ENCODE measurements at places on chromosomes 3 and 15.

DNA sequence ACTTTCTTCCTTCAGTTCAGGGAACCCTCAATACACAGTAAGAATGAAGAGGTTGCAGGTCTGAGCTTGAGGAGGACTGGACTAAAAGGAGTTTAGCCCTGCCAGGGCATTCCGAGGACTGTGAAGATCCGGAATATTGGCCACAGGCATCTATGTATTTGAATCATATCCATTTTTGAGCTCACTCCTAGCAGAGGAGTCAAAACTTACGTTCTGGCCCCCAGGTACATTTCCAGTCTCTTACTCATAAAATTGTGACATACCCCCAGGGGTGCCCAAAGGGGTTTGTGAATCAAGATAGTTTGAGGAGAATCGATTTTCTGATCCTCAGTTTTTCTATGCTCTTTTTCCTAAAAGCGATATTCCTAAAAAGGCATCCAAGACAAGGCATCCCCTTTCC is 27.6 kb upstream of the SRP14 start:
- no peak for DNase-seq

DNA sequence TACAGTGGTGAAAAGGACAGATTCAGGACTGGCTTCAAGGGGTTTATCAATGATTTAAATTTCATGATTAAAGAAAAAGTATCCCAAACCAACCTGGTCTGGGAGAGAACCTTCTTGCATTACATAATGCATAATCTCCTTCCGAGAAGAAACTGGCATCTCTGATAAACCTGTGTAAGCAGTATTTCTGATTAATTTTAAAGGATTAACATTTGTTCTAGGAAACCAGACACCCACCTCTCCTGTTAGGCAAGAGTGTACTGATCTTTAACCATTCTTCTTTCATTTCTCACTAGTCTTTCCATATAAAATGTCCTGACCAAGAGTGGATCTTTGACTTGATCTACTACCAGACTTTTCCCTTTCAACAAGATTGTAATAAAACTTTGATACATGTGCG is 22.8 kb upstream of the PPP4R2 start:
- no peak for DNase-seq

- DNase-seq: no peak
These were observed 23.3 kb upstream of the CEMIP start for GRCh38 chr15:80755885-80756284.

DNA sequence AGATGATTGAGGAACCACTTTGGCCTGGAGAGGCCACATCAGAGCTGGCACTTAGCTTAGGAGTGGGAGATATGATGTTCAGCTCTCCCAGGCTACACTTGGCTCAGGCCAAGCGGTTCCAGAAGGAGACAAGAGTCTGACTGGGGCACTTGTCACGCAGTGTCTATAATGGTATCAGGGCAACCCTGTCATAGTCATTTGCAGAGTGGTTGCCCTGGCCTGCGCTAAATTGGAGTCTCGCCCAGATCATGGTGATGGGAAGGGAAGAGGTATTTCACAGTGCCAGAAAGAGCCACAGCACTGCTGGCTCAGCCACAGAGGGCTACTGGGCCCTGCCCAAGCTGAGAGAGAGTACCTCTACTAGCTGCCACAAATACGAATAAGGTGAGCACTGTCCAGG is 186.9 kb upstream of the CRBN start:
- DNase-seq: no peak

- DNase-seq: no peak
These were observed 29.6 kb downstream of the PRKCD start for GRCh38 chr3:53190659-53191058.

DNA sequence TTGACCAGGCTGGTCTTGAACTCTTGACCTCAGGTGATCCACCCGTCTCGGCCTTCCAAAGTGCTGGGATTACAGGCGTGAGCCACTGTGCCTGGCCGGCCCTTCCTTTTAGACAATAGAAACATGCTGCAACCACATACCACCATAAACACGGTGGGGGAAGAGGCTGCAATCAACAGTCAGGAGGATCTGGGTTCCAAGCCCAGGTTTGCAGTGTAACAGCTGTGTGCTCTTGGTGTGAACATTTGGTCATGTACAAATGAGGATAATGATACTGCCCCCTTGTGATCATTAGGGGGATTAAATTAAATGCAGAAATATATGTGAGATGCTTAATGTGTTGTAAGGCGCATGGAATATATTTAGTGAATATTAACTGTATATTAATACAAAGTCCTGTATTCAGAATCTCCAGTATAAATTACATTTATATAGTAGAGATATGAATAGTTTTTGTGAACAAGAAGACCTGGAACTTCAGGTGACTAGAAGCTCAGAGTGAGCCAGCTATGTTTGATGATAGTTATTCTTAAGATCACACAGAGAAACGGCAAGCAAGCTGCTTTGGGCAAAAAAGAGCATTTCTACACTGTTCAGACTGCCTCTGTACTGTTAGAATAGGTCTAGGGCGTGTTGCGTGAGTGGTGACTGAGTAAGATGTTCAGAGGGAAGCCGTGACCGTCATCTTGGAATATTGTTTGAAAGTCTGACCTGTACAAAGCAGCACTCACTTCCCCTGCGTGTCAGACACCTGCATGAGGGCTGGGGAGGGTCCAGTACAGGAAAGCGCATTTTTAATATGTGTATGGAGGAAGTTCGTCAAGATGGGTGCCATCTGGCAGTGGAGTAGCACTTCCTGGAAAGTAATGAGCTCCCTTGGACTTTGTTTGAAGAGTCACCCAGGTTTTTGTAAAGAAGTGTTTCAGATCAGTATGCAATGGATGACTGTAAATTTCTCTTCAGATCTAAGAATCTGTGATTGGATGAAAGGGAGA is 125.8 kb downstream of the PGPEP1L start:
- no peak for DNase-seq

GRCh38 chr3:142904639-142905436 is 16.0 kb upstream of the PCOLCE2 start:
- DNase-seq: no peak

GRCh38 chr15:69631005-69631404 is 178.4 kb downstream of the RPLP1 start:
- no peak for DNase-seq

GRCh38 chr3:8650583-8651416 is 6.2 kb upstream of the SSUH2 start:
- no peak for DNase-seq

DNA sequence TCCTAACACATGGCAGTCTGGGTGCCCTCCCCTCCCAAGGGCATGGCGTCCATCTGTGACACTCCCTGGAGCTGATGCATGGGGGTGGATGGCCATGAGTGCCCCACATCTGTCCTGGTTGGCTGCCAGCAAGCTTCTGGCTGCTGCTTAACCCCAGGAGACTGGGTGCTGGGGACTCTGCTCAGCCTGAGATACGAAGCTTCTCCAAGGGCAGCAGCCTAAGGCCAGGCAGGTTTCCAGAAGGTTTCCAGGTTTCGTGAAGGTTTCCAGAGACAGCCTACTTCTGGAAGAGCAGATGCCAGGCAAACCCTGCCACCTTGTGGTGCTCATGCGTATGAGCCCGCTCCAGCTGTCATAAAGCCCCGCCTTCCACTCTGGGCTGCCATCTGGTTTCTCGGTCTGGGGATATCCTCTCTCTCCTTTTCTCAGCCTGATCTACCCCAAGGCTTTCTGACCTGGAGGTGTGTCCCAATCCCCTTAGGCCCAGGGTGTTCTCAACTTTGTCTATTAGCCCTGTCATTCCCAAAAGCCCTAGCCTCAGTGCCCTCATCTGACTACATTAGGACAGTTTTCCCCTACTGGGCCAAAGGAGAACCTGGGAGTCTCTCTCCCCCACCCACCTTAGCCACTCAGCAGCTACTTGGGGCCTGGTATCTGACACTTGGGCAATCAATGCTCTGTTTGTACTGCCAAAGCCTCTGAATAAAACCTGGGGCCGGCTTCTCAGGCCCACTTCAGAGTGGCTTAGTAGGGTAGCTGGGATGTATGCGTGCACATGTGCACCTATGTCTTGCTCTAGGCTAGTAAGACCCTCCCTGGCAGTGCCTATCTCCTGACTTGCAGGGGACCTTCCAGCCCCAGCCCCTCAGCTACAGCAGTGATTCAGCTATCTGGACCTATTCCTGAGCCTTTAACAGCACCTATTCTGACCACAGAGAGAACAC is 12.0 kb downstream of the MRPL46 start:
- DNase-seq: no peak

DNA sequence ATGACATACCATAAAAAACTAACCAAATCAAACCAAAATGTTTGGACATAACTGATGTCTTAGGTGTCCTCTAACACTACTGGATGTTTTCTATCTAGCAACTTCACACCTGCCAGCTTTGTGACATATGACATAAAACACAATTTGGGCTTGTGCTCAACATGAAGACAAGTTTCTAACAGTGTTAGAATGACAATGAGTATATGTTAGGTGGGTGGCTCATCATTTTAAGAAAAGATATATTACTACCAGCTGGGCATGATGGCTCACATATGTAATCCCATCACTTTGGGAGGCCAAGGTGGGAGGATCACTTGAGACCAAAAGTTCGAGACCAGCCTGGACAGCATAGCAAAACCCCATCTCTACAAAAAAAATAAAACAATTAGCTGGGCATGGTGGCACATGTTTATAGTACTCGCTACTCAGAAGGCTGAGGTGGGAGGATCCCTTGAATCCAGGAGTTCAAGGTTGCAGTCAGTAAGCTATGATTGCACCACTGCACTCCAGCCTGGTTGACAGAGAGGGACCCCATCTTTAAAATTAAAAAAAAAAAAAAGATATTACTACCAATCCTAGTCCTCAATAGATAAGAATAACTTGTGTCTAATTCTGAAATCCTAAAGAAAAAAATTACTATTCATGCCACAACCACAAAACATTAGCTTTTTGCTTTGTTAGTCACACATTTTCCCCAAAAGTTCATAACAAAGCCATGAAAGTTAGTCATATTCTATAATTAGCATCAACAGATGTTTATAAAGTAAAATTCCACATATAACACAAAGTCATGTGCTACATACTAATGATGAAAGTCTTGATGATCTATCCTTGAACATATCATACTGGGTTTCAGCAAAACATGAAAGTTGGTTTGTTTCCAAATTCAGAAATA is 59.9 kb downstream of the LRRFIP2 start:
- no peak for DNase-seq

DNA sequence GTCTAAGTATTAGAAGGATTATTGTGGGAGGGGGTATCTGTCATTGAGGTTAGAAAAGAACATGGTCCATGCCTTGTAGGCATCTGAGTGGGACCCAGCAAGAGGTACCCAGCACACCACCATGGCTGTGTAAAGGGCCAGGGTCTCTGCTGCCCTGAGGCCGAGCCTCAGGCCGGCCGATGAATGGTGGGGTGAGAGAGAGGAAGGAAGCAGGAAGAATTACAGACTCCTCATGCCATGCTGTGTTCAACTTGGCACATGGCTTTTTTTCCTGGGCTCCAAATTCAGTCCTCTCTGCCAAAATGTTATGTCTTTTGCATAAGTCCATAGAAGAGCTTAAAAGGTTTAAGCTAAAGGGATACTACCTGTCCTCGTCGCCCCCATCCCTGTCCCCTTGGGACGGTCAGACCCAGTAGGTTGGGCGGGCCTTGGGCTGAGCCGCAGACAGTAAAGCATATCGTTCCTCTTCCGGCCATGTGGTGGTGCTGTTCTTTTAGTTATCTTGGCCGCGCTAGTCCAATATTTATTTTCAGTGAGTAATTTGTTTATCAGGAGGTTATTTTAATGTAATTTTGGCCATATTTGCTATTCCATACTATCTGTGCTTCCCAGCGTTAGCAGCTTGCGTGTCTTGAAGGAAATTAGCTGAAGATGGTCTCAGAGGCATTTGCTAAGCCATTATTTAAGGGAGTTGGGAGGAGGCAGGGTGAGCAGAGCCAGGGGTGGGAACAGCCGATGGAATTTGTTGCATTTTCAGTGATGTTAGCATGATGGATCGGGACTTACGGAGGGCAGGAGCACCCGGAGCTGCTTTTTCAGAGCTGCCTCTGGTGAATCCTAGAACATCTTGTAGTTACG is 152.4 kb downstream of the AGBL1 start:
- no peak for DNase-seq

DNA sequence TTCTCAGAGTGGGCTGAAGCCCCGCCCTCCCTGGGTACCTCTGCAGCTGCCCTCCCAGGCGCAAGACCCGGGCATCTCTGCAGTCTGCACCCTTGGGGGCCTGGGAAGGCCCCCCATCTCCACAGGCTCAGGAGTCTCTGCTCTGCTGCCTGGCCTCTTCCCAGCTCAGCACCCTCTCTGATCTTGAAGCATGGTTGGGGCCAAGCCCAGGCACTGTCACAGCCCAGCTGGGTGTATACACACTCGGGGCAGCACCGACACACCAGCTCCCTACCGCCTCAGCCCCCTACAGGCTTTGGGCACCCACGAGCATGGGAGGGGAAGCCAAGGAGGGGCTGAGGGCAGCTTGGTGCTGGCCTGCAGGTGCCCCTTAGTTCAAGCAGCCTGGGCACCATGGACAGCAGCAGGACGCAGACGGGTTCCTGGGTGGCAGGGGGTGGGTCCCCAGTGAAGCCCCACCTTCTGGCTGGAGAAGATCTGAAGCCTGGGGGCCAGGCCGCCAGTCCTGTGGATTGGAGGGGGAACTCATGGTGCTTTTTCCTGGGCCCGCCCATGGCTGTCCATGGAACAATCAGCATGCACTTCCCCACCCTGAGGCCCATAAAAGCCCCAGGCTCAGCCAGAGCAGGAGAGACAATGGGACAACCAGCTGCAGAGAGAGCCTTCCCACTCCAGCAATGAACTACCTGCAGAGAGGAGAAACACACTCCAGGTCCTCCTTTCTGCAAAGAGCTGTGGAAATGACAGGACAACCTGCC is 170.6 kb downstream of the TJP1 start:
- no peak for DNase-seq

GRCh38 chr3:13078163-13078905 is 5.1 kb upstream of the IQSEC1 start:
- no peak for DNase-seq

DNA sequence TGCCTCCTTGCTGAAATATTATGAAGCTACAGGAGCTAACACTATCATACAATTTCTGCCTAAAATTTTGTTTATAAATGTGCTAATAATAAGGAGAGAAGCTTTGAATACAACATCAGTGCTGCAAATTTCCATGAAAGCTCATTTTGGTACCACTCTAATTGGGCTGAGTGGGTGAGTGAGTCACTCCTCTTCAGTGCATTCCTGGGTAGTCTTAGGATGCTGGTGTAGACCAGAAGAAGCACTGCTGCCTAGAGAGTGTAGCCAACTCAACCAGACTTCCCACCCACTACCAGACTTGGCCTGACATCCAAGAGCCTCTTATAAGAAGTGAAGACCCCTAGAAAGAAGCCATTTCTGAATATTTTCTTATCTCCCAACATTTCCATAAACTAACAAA is 32.5 kb upstream of the CCDC54 start:
- no peak for DNase-seq

DNA sequence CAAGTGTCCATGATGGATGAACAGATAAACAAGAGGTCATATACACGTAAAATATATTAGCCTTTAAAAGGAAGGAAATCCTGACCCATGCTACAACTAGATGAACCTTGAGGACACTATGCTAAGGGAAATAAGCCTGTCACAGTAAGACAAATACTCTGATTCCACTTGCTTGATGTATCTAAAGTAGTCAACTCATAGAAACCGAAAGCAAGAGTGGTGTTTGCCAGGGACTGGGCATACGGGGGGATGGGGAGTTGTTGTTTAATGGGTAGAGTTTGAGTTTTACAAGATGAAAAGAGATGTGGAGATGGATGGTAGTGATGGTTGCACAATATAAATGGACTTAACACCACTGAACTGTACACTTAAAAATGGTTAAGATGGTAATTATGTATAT is 65.4 kb downstream of the C3orf70 start:
- DNase-seq: no peak
